Spinal cord (tissue), 10 donors: ENCODE measurements at places on chromosomes 7 and 10. TPM values are rescaled to one million over a fixed set of nuclear protein-coding genes. Genes with fewer than 3 reads are reported as not detected.

- no peaks in the 10 kb centered on the region for H3K27me3 ChIP-seq
- no peak overlapping the region for H3K27ac ChIP-seq
- H3K4me1 ChIP-seq: no peaks in the 10 kb centered on the region
- H3K4me3 ChIP-seq: no peak overlapping the region
Measured at GRCh38 chr7:111787741-111788140, 225.4 kb upstream of the IMMP2L start.

GRCh38 chr10:86391986-86392722 lies 25.6 kb upstream of the GRID1 start:
- no peaks in the 10 kb centered on the region for H3K36me3 ChIP-seq
- peaks cover 12% of the 10 kb centered on the region for H3K4me1 ChIP-seq
- H3K4me3 ChIP-seq: no peak overlapping the region
- no peak for DNase-seq

VAX1 gene
- total RNA-seq: not detected

PDLIM1 gene
- 9.6 TPM for total RNA-seq

DNA sequence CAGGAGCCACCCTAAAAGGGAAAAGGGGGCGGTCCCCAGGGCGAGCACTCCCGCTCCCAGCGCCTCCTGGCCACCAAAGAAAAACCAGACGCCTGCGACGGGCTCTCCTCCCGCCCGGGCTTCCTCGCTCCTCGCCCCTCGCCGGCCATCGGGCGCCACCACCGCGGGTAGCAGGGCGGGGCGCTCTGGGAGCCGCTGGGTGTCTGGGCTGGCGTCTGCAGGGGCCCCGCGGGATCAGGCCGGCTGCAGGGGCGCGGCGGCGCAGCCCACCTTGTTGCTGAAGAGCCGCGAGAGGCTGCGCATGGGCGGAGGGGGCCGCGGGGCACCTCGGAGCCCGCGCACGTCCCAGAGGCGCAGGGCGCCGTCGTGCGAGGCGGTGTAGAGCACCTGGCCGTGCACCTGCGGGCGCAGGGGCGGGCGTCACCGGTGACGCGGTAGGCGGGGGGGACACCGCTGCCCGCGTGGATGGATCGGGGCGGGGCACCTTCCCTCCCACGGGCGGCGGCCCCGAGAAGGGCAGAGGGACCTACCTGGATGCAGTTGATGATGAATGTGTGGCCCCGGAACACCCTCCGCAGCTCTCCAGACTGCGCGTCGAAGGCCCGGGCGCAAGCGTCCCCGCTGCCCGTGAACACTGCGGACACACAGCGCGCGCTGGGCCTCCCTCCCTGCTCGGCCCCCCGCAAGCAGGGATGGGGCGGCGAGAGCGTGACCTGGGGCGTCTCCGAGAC lies 28.3 kb downstream of the WDR86 start:
- DNase-seq: peak; percentile 13
- no peak overlapping the region for H3K27ac ChIP-seq
- no peak overlapping the region for H3K4me3 ChIP-seq

FGFBP3 gene
- 17.5 TPM for total RNA-seq

TDRD1 gene
- 1.1 TPM for total RNA-seq

DNA sequence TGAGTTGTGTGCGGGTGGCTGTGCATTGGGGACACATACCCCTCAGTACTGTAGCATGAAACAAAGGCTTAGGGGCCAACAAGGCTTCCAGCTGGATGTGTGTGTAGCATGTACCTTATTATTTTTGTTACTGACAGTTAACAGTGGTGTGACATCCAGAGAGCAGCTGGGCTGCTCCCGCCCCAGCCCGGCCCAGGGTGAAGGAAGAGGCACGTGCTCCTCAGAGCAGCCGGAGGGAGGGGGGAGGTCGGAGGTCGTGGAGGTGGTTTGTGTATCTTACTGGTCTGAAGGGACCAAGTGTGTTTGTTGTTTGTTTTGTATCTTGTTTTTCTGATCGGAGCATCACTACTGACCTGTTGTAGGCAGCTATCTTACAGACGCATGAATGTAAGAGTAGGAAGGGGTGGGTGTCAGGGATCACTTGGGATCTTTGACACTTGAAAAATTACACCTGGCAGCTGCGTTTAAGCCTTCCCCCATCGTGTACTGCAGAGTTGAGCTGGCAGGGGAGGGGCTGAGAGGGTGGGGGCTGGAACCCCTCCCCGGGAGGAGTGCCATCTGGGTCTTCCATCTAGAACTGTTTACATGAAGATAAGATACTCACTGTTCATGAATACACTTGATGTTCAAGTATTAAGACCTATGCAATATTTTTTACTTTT lies 1.8 kb downstream of the DDIT4 start:
- peaks cover 56% of the 10 kb centered on the region for H3K4me1 ChIP-seq
- H3K4me3 ChIP-seq: peak overlapping the region; percentile 98
- peaks cover 24% of the 10 kb centered on the region for H3K36me3 ChIP-seq
- DNase-seq: no peak
- peak overlapping the region; percentile 98 for H3K27ac ChIP-seq
